ENCODE measurements at places on chromosomes 3 and 15.
A peak's percentile ranks its signal among the peaks of the same experiment; 100 is the strongest.

DNA sequence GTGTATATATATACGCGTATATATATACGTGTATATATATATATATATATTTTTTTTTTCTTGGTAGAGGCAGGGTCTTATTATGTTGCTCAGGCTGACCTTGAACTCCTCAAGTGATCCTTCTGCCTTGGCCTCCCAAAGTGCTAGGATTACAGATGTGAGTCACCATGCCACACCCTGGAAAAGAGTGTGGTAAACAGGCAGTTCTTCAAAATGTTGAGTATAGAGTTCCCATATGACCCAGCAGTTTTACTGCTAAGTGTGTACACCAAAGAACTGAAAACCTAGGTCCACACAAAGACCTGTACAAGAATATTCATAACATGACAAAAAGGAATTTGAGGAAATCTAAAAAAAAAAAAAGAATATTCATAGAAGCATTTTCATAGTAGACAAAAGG is 71.8 kb upstream of the GCNT3 start:
- no peak for DNase-seq

DNA sequence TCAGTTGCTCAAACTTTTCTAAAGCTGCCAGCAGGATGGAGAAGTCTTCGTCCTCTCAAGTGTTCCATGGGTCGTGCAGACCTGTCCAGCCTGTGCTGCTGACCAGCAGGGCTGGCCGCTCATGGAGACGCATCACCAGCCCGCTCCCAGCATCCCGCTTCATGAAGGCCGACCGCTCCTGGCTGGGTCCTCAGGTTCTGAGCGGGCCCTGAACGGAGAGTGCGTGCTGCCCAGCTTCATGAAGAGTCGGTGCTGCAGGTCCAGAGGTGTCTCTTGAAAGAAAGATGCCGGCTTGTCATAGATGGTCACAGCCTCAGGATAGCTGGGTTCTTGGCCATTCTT is 75.8 kb upstream of the KCNAB1 start:
- DNase-seq = no peak

GRCh38 chr3:134768837-134769236 is 26.2 kb upstream of the EPHB1 start:
- no peak for DNase-seq

DNA sequence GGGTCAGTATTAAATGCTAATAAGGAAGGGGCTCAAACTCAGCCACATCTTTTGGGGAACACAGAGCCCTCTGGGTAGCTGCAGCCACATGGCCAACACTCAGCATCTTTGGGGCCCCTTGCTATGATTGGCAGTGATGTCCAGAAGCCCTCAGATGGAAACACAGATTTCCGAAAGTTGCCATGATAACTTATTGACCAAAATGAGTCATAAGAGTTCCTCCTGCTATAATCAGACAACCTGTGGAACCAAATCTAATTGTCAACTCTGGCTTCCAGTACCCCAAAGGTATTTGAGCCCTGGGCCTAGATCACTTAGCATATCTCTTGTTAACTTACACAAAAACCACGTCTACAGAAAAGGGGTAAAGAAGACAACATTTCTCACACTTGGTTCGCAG is 392.2 kb downstream of the KCNH8 start:
- no peak for DNase-seq

GRCh38 chr15:38335116-38335515 is 82.5 kb downstream of the SPRED1 start:
- DNase-seq = no peak

DNA sequence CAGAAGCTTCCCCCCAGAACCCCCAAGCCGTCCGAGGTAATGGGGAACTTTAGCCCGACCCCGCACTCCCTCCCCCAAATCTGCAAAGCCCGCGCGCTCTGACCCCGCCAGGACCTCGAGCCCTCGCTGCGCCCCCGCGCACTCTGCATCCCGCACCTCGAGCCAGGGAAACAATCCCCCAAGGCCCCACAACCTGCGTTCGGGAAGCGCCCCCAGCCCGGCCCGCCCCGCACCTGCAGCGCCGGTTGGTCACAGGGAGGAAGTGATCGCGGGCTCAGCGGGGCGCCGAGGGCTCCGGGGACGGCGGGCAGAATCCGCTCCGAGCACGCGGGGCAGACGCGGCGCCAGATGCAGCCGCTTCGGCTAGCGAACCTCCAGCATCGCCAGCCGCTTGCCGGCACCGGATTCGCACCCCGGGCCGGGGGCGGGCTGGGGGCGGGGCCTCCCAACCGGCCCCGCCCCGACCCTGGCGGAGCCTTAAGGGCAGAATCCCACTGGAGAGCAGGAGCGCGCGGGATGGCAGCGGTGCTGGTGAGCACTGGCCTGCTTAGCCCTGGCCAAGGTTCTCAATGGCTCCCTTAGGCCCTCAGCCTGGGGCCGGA is at the start of gene CAMKV:
Gene CAMKV, minus strand, starts transcription at position 382 of the 602 bp plus-strand sequence. CDS start 7,518 bp downstream, outside the sequence.
- DNase-seq = no peak

GRCh38 chr3:9121366-9122001 is 128.0 kb downstream of the SRGAP3 start:
- no peak for DNase-seq

- DNase-seq = no peak
Measured at GRCh38 chr3:66350601-66351000, 129.8 kb downstream of the SLC25A26 start.

- DNase-seq = no peak
Measured at GRCh38 chr3:32428092-32429068, 36.7 kb downstream of the CMTM7 start.

DNA sequence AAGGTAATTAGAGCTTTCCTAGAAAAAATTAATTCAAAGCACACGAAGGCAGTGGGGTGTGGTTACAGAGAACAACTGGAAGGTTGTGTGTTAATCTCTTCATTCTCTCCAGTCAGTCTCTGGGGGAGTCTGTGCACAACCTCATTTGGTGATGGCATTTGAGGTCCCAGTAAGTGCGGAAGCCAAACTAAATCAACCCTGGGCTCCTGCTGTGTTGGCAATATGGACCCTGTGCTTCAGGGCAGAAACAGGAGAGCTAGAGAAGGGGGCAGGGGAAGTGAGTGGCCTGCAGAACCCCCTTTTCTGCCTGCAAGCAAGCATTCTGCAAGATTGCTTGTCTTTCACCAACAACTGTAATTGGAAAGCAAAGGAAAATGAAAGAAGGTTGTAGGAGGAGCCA is 195.9 kb upstream of the ST8SIA2 start:
- DNase-seq = no peak

DNA sequence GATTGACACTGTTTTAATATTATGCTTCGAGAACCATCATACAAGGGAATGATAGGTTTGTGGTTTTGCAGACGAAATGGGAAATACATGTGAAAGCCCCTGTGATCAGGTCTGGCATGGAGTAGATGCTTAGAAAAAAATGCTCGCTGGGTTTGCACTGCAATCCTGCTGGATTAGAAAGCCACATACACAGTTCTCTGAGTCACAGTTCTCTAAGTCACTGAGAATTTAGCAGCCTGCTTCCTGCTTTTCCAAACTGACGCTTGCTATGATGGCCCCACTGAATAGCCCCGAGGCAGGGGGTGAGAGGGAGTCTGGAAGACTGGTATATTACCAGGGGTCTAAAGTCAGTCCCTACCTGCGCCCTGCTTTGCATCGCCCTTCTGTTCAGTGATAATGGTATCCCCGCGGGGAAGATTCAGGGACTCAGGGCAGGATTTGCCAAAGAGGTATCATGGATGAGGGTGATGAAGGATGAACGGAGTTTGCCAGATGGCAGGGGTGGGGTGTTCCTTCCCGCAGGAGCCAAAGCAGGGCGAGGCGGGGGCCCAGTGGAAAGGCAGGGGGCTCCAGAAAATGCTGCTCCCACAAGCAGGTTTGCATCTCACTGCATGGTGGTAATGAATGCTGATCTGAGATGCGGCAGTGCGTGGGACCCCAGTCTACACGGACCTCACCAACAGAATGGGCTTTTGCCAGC is 82.3 kb downstream of the IQSEC1 start:
- DNase-seq = no peak

DNA sequence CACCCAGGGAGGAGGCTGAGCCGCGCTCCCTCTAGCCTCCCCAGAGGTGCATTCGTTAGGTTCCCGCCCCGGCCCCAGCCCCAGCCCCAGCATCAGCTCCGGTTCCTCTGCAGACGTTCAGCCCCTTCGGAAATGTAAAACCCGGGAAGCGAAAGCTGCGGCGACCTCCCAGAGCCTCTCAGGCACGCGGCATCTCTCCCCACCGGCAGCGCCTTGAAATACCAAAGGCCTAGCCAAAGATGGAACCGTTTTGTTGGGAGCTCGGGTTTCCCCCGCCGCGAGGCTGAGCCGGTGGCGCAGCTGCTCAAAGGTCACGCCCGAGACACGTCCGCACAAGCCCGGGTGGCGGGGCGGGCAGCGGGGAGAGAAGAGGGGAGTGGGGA is 77.8 kb upstream of the HES1 start:
- DNase-seq = no peak

DNA sequence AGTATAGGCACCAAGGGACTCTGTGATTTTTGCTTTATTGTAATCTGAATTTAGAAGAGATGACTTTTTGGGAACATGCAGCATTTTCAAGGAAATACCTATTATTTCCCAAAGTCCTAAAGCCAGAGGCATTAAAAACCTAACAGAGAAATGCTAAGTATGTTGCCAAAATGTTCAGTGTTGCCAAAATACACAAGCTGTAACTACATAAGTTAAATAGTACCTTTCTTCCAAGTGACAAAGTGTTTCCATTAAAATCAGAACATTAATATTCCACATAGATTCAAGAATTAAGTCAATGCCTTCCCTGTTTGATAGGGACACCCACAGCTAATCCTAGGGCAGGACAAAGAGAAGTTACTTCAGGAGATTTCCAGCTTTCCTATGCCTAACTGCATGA is 42.0 kb downstream of the MKRN2 start:
- no peak for DNase-seq

GRCh38 chr3:5168110-5168509 is 19.4 kb upstream of the EDEM1 start:
- DNase-seq = no peak

- no peak for DNase-seq
Measured at GRCh38 chr15:47460795-47461573, 256.3 kb upstream of the SEMA6D start.

DNA sequence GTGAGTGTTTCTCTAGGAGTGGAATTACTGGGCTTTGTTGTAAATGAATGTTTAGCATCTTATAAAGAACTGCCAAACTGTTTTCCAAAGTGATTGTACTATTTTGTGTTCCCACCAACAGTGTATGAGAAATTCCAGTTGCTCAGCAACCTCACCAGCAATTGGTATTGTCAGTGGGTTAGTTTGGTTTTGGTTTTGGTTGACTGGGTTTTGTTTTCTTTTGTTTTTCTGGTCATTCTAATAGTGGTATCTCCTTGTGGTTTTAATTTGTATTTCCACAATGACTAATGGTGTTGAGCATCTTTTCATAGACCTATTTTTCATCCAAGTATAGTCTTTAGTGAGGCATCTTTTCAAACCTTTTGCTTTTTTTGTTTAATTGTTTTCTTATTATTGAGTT is 27.1 kb downstream of the FILIP1L start:
- no peak for DNase-seq

DNA sequence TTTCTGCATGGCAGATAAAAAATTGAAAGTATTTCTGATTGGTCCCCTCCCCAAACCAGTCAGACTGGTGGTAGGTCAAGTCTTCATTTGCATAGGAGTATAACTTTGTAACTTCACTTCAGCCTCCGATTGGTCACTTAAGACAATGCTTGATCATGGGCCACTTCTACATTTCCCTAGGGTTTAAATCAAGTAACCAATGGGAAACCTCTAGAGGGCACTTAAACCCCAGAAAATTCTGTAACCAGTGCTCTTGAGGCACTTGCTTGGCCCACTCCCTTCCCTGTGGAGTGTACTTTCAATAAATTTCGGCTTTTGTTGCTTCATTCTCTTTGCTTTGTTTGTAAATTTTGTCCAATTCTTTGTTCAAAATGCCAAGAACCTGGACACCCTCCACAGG is 225.5 kb downstream of the ARPP21 start:
- DNase-seq = no peak

GRCh38 chr15:65646486-65646885 is 24.7 kb downstream of the SLC24A1 start:
- peak; percentile 7 for DNase-seq

- DNase-seq = peak; percentile 63
Measured at GRCh38 chr3:124315215-124316033, 323.5 kb upstream of the ROPN1 start.

- no peak for DNase-seq
Measured at GRCh38 chr15:36252146-36252711, 327.2 kb upstream of the CDIN1 start.

DNA sequence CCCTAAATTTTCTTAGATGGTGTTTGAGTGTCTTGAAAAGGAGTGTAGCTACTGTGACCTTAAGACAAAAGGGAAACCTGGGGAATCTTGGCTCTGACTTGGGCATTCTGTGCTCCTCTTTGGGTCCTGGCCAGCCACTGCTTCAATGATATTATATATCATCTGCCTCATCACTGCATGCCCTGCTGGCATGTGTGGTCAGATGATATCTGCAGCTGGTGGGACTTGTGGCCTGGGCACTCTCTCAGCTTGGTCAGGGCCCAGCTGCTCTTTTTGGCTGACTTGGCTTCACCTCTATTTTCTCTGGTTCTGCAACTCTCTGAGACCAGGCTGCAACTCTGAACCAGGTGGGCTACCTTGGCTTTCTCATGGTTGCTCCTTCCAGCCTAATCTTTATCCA is 446.1 kb upstream of the RARB start:
- no peak for DNase-seq

DNA sequence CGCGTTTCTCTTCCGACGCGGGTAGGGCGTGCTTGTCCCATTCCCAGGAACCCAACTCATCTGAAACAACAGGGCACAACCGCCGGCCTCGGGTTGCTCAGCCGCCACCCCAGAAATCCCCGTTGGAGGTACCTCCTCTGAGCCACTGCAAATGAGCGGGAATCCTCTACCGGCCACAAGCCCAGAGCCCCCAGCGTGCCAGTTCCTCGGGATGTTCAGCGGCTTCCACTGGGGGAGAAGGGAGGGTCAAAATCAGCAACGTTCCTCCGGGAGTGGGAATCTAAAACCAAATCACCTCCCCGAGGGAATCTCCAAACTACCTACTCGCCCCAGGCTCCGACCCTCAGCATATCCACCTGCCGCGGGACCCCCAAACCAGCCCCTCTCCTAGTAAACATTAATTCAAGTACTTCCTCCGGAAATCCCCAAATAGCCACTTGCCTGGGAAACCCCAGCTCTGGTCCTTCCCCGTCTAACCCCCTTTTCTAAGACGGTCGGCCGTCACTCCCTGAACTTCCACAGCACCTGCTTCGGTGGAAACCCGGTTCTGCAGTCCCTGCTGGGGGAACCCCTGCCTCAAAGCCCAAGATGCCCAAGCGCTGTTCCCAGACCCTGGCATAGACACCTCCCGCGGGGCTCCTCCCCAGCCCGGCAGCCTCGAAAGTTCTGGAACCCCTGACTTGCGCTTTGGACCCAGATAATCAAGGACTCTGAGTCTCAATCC is 887 bp downstream of the OXTR start:
- no peak for DNase-seq

- DNase-seq = no peak
Measured at GRCh38 chr15:62653122-62653521, 389.4 kb upstream of the TPM1 start.

DNA sequence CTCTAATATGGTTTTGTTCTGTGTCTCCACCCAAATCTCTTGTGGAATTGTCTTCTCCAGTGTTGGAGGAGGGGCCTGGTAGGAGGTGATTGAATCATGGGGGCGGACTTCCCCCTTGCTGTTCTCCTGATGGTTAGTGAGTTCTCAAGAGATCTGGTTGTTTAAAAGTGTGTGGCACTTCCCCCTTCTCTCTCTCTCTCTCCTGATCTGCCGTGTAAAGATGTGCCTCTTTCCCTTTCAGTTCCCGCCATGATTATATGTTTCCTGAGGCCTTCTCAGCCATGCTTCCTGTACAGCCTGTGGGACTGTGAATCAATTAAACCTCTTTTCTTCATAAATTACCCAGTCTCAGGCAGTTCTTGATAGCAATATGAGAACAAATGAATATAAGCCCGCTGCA is 33.1 kb downstream of the RETNLB start:
- DNase-seq = no peak

GRCh38 chr3:128999102-128999501 is 2.0 kb upstream of the EFCC1 start:
- no peak for DNase-seq
